A549 treated with DMSO at 1 μM for 4 hours (cell line): ENCODE measurements at places on chromosomes 4 and X. TPM values are rescaled to one million over a fixed set of nuclear protein-coding genes. Genes with fewer than 3 reads are reported as not detected.

The ZNF718 gene
- total RNA-seq: 0.29 to 0.66 TPM (median 0.52 TPM) in 5 replicates

The ADH1C gene
- not detected in 5 replicates for total RNA-seq

The SPANXC gene
- 0.45 to 1.1 TPM (median 0.94 TPM) in 5 replicates for total RNA-seq

The CRLF2 gene
- 1.4 to 1.8 TPM (median 1.8 TPM) in 5 replicates for total RNA-seq

The PRKG2 gene
- total RNA-seq: 0.72 to 1.8 TPM (median 0.85 TPM) in 5 replicates

The TCP11X1 gene
- not detected in 5 replicates for total RNA-seq

The TIGD2 gene
- 4.3 to 5.6 TPM (median 5.4 TPM) in 5 replicates for total RNA-seq

The KIAA1210 gene
- 0.01 TPM in 1 of 5 replicates, not detected in the others for total RNA-seq

The ATRX gene
- 17.4 to 30.7 TPM (median 26.4 TPM) in 5 replicates for total RNA-seq

The GPR34 gene
- 0.07 to 0.11 TPM in 2 of 5 replicates, not detected in the others for total RNA-seq

The DUSP21 gene
- total RNA-seq: not detected in 5 replicates

The ADGRL3 gene
- 0.02 to 0.32 TPM (median 0.03 TPM) in 5 replicates for total RNA-seq

The SSX2 gene
- not detected in 5 replicates for total RNA-seq

The ASB9 gene
- total RNA-seq: 21.5 to 25.6 TPM (median 22.1 TPM) in 5 replicates

The MAGEA2B gene
- total RNA-seq: 0.12 TPM in 1 of 5 replicates, not detected in the others

The INTU gene
- total RNA-seq: 1.1 to 1.7 TPM (median 1.3 TPM) in 5 replicates

The GPRASP1 gene
- 0.29 to 0.40 TPM (median 0.30 TPM) in 5 replicates for total RNA-seq

The STOX2 gene
- 3.1 to 4.1 TPM (median 3.7 TPM) in 5 replicates for total RNA-seq

The USP17L25 gene
- not detected in 5 replicates for total RNA-seq

The TRAM1L1 gene
- total RNA-seq: 0.32 to 0.75 TPM (median 0.61 TPM) in 5 replicates

The PAK3 gene
- total RNA-seq: 0.05 to 0.17 TPM in 2 of 5 replicates, not detected in the others

The GJB1 gene
- 0.06 to 0.08 TPM (median 0.08 TPM) in 3 of 5 replicates, not detected in the others for total RNA-seq

The MAGEB2 gene
- total RNA-seq: not detected in 5 replicates

The ERVMER34-1 gene
- total RNA-seq: 0.48 to 1.2 TPM (median 0.61 TPM) in 5 replicates

The MAGEA11 gene
- total RNA-seq: not detected in 5 replicates

The NUDT11 gene
- 2.9 to 4.2 TPM (median 3.5 TPM) in 5 replicates for total RNA-seq

The DMD gene
- 0.03 to 0.06 TPM (median 0.03 TPM) in 3 of 5 replicates, not detected in the others for total RNA-seq

The ABCE1 gene
- total RNA-seq: 68.1 to 120 TPM (median 83.9 TPM) in 5 replicates

The PALLD gene
- total RNA-seq: 60.6 to 92.4 TPM (median 83.2 TPM) in 5 replicates

The COL25A1 gene
- total RNA-seq: not detected in 5 replicates

The FMR1 gene
- total RNA-seq: 21.1 to 28.3 TPM (median 24.4 TPM) in 5 replicates

The NXF3 gene
- 0.03 to 0.07 TPM in 2 of 5 replicates, not detected in the others for total RNA-seq

The SMARCA1 gene
- total RNA-seq: 34.0 to 51.6 TPM (median 49.6 TPM) in 5 replicates

The CBLL2 gene
- total RNA-seq: not detected in 5 replicates

The HSD17B13 gene
- 0.05 to 0.07 TPM (median 0.05 TPM) in 3 of 5 replicates, not detected in the others for total RNA-seq

The CXCL11 gene
- 0.10 to 0.30 TPM (median 0.21 TPM) in 4 of 5 replicates, not detected in the other for total RNA-seq

The TMEM271 gene
- not detected in 5 replicates for total RNA-seq

The PF4V1 gene
- not detected in 5 replicates for total RNA-seq

The RASL11B gene
- total RNA-seq: 0.05 to 0.17 TPM (median 0.11 TPM) in 4 of 5 replicates, not detected in the other

The EDA gene
- total RNA-seq: 0.69 to 0.78 TPM (median 0.75 TPM) in 5 replicates

The TLR6 gene
- total RNA-seq: 4.7 to 7.1 TPM (median 5.5 TPM) in 5 replicates

The ABCG2 gene
- total RNA-seq: 22.0 to 27.1 TPM (median 22.7 TPM) in 5 replicates

The MTMR8 gene
- total RNA-seq: 0.45 to 0.92 TPM (median 0.50 TPM) in 5 replicates

The CXCL3 gene
- total RNA-seq: 6.1 to 8.4 TPM (median 6.9 TPM) in 5 replicates

The PRR32 gene
- total RNA-seq: not detected in 5 replicates

The ARHGAP6 gene
- total RNA-seq: not detected in 5 replicates

The FAM236A gene
- not detected in 5 replicates for total RNA-seq

The HERC6 gene
- total RNA-seq: 3.2 to 4.2 TPM (median 3.6 TPM) in 5 replicates

The TRIM2 gene
- total RNA-seq: 0.68 to 1.3 TPM (median 0.85 TPM) in 5 replicates
